Heart left ventricle (tissue), 16 donors: ENCODE measurements at places on chromosomes 12 and 14.
A peak's percentile ranks its signal among the peaks of the same experiment; 100 is the strongest.

- DNase-seq = no peak
These were observed 457.0 kb downstream of the PCNX1 start for GRCh38 chr14:71363946-71364925.

DNA sequence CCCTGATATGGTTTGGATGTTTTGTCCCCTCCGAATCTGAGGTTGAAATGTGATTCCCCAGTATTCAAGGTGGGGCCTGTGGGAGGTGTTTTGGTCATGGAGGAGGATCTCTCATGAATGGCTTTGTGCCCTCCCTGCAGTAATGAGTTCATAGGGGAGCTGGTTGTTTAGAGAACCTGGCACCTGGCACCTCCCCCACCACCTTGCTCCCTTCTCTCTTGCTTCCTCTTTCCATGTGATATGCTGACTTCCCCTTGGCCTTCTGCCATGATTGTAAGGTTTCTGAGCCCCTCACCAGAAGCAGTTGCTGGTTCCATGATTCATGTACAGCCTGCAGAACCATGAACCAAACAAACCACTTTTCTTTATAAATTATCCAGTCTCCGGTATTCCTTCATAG is 32.6 kb downstream of the CD163L1 start:
- DNase-seq = no peak

- DNase-seq = peak; percentile 39
These were observed 24.8 kb downstream of the CLECL1 start for GRCh38 chr12:9707864-9708808.

GRCh38 chr14:96362071-96362964 is 823 bp downstream of the ATG2B start:
- peak; percentile 68 for DNase-seq

- DNase-seq = no peak
These were observed 639.4 kb upstream of the TBX3 start for GRCh38 chr12:115323223-115323905.

GRCh38 chr12:38872156-38872555 is 33.2 kb downstream of the CPNE8 start:
- DNase-seq = no peak

GRCh38 chr12:100185361-100185894 is 15.2 kb upstream of the ACTR6 start:
- DNase-seq = no peak

GRCh38 chr14:27387463-27387862 is 789.6 kb upstream of the NOVA1 start:
- DNase-seq = no peak

GRCh38 chr14:64948612-64949210 is 6.2 kb upstream of the GPX2 start:
- DNase-seq = no peak

DNA sequence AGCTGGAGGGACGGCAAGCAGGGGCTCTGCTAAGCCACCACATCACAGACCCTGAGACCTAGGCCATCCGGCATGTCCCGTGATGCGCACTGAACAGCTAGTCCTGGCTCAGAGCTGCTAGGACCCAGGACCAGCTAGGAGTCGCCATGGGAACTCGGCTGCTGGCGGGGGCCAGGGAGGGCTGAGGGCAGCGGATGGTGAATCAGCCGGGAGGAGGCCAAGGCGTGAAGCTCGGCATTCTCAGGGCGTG is 5.1 kb downstream of the AHNAK2 start:
- no peak for DNase-seq

GRCh38 chr12:128823916-128824839 is at the start of gene SLC15A4:
TSS of gene SLC15A4 (minus strand) at chr12:128823958. CDS start at chr12:128823943, 15 bp downstream.
- peak; percentile 96 for DNase-seq

GRCh38 chr12:45429831-45430230 is 213.9 kb downstream of the ANO6 start:
- DNase-seq = no peak

DNA sequence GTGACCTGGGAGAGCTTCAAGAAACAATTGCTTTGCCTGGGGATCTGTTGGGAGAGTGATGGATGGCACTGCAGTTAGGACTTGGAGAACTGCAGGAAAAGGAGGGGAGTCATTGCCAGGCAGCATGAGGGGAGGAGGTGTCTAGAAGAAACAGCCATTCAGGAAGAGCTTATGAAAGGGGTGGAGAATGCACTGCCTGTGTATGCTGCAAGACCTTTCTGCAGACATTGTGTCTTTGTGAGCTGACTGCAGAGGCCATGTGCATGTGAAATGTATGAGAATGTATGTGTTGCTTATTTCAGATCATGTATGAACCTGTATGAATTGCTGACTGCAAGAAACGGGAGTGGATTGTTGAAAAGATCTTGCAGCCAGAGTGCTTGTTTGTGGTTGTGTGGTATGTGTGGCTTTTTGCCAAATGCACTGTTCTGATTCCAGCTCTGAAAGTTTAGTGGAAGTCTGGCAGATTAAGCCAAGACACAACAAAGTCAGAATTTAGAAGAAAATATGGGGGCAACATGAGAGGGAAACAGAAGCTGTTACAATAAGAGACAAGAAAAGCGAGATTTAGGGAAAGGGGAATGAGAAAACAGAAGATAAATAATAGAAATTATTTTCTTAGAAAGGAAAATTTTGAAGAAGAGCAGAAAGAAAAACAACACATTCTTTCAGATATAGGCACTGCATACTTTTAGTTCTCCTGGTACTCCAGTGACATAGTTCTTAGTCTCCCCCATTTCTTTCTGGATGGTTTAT is 9.8 kb upstream of the RIMKLB start:
- DNase-seq = no peak

DNA sequence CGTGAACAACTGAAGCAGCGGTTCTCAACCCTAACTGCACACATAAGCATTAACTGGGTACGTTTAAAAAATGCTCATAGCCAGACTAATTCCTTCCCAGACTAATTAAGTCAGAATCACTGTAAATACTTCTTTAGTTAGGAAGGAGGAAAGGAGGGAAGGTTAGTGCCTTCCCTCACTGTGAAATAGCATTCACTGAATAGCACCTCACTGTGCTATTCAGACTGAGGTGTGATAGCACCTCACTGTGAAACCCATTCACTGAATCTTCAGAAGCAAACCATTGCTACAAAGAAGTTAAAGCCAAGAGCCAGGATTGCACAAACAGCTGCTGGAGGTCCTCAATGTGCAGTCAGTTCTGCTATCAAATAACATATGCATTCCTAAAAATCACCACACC is 58.8 kb downstream of the RTN1 start:
- DNase-seq = no peak

DNA sequence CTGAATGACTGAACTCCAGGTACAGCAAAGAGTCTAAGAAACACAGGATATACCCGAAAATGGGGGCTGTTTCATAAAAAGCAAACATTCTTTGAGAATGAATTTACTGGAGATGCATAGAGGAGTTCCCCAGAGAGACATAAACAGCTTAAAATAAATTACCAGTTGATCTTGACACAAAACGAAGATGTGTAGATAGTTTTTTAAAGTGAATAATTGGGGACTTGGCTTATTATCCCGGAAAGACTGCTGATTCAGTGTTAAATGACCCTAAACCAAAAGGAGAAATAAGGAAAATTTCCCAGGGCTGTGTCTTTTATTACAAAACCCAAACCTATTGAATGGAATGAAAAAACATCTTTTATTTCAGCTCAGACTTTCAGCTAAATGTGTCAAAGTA is 1052.8 kb upstream of the TMEM132C start:
- no peak for DNase-seq

DNA sequence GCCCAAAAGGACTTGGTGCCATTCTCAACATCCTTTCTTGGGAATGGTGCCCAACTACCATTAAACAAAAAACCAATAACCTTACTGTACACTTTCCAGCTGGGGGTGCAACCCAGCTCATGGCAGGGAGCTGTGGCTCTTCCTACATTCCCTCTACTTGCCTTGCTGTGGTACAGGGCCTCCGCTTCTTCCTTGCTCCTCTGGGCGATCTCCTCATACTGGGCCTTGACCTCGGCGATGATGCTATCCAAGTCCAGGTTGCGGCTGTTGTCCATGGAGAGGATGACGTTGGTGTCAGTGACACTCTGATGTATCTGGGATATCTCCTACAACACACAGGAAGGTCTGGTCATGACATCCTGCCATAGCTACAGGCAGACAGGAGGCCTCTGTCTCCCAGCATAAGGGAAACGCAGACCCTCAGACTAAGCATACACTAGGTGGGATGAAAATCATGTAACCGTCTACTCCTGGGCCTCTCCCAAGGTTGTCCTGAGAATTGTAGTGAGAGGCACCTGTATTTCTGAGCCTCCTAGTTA is 3.9 kb downstream of the KRT2 start:
- DNase-seq = no peak

DNA sequence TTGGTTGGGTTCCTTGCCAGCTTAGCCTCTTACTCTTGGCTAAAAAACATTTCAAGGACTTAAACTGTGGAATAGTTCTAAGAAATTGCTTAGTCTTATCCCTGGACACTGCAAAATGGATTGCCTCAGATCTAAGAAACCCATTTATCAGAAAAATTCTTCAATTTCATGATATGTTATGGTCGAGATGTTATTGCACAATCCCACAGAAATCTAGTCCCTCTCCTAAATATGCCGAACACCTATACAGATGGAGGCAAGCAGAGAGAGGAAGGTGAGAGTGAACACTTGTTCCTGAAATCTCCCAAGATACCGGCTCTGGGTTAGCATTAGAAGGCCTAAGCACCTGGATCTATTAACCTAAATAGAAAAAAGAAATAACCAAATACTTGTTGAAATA is 267.2 kb downstream of the PAWR start:
- no peak for DNase-seq
